Amniotic stem cell (primary cell): ENCODE measurements at places on chromosomes 12 and 14.

DNA sequence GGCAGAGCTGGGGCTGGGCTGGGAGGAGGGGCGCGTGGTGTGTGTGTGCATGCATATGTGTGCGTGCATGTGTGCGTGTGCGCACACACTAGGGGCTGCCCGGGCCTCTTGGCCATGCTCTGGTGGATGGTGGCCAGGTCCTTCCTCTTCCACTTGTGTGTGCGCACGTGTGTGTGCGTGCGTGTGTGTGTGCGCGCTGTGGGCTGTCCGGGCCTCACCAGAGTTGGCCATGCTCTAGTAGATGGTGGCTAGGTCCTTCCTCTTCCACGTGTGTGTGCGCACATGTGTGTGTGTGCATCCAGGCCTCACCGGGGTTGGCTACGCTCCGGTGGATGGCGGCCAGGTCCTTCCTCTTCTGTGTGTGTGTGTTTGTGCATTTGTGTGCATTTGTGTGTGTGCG, 24.7 kb downstream of the FOXN4 start:
- no peak for DNase-seq

DNA sequence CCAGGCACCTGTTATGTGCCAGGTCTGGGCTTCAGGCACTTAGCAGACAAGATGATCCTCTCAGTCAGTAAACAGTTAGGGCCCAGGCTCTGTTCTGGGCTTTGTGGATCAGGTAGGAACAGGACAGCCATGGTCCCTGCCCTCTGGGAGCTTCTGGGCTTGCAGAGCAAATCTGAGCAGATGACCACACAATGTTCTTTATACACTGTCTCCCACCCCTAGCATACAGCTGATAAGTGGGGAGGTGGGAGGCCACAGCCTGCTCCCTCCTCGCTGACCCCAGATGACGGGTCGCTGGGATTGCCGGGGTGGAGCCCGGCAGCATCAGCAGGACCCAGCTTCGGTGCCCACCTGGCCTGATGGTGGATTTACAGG, 53.1 kb upstream of the RIN3 start:
- no peak for DNase-seq

GRCh38 chr12:111247083-111247783, 121.7 kb downstream of the PHETA1 start:
- no peak for DNase-seq

GRCh38 chr12:5745251-5745888, 199.7 kb downstream of the ANO2 start:
- peak; percentile 15 for DNase-seq

DNA sequence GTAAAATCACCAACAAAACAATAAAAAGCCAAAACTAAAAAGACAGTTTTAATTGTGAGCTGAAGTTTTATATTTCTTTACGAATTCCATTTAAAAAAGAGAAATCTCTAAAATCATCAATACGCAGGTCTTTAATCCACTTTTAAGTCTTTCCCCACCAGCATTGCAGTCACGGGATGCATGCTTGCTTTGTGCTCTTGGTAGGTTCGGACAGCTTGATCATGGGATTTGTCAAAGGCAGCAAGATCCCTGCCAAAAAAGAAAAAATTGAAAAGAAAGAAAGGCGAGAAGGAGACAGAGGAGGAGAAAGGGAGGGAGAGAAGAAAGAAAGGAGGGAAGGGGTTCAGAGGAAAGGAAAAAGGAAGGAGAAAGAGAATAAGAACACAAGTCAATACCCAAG, 4.7 kb upstream of the HAL start:
- DNase-seq = no peak

GRCh38 chr12:102372087-102372486, 108.3 kb downstream of the IGF1 start:
- DNase-seq = no peak

GRCh38 chr12:109029411-109029810, 8.5 kb upstream of the SVOP start:
- DNase-seq = no peak

GRCh38 chr14:67360470-67361206, 510 bp downstream of the EIF2S1 start:
- DNase-seq = peak; percentile 80

GRCh38 chr12:124779161-124780141, 84.2 kb downstream of the SCARB1 start:
- no peak for DNase-seq

DNA sequence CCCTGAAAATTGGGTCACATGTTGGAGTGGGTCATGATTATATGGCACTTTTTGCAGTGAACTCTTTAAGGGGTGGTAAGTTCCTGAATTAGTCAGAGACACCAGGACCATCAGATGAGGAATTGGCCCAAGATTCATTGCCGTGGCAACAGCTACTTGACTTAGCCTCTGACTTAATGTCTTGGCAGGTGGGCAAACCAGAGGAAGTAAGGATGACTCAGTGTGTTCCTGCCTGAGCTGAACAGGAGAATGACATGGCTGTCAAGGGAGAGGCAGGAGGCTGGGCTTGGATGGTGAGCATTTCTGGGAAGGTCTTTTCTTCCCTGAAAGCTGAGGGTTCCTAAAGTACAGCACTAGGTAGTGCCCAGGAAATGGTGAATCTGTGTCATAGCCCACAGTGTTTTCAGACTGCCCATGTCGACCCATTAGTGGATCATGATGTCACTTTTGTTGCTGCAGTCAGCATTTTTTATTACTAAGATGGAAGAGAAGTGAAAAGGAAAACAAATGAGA, 170.1 kb upstream of the PWP1 start:
- DNase-seq = peak; percentile 57

GRCh38 chr12:1925684-1926006, 7.2 kb upstream of the CACNA2D4 start:
- DNase-seq = no peak

DNA sequence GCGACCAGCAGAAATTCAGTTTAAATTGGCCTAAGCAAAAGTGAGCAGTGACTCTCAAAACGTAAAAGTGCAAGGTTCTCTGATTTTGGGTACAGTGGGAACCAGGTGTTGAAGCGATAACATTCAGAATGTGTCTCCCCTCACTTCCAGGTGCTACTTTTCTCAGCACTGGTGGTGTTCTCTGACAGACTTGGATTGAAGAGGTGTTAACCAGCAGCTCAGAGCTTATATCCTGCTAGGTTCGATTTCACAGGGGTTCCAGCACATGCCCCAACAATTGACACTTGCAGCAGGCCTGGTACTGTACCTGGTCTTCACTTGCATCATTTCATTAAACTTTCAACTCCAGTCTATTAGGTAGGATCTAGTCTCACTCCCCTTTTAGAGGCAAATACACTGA, 680.2 kb downstream of the VRK1 start:
- no peak for DNase-seq

DNA sequence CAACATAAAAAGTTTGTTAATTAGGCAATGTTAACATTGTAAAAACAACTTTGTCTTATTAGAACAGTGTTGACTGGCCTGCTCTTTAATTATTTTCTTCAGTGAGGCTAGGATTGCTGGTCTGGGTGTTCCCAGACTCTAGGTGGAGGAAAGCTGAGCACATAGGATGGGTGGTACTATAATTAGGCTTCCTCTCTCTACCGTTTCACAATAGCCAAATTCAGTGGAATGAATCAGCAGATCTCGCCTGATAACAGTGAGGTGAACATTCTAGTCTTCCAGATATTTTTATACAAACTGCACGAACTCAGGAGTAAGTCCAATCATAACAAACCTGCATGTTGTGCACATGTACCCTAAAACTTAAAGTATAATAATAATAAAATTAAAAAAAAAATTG, 11.9 kb downstream of the PTGDR start:
- DNase-seq = no peak

DNA sequence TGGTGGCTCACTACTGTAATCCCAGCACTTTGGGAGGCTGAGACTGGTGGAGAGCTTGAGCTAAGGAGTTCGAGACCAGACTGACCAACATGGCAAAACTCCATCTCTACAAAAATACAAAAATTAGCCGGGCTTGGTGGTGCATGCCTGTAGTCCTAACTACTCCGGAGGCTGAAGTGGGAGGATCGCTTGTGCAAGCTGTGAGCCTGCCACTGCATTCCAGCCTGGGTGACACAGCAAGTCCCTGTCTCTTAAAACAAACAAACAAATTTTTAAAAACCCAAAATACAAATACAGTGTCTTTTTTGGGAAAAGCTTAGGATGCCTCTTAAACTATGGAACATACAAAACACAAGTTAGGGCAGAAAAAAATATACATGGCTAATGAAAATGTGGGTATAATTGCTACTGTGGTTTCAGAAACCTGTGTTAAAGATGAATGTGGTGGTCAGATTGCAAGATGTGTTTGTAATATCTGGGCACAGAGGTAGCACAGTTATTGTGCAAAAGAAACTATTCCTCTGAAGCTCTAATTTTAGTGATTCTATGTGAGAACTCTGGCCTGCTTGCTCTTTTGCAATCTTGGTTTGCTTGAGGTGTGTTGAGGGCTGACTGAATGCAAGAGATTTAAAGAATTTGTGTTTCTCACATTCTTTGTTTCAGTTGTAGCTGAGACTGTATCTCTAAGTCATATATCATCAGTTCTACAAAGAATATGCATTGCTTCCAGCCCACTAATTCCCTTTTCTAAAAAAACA, 3.9 kb upstream of the HSPA2 start:
- DNase-seq = no peak

DNA sequence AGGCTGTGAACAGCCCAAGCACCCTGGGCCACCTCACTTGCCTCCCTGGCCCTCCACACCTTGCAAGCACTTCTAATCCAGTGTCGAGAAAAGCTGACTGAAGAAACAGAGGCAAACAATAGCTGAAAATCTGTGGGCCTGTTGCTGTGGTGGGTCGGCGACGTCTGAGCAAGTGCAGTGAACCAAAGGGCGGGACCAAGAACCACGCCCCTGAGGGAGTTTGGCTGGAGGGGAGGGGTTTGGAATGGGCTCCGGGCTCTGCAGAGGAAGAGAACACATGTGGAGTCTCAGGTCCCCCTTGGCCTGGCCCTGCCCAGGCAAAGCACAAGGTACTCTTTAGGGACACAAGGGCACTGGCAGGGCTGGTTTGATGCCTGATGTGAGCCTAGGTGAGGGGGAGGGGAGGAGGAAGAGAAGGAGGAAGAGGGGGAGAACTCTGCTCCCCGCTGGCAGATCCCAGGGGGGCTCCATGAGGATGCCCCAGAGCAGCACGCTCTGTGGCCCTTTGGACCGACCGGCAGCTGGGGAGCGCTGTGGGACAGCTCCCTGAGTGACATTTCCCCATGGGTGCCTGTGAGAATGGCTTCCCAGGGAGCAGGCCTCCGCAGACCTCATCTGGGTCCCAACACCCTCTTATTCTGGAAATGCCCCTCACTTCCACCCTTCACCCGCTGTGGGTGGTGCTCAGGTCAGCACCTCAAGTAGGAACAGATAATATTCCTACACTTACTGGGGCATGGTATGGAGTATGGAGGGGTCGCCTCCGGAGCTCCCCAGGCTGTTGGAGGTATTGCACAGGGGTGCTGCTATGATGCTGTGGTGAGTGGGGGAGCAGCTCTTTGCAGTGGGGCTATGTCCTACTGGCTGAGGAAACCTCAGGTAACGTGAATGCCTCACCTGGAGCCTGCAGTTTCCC, 85.5 kb downstream of the CPSF2 start:
- DNase-seq = no peak

GRCh38 chr12:80364056-80364455, 80.0 kb upstream of the PTPRQ start:
- DNase-seq = no peak

DNA sequence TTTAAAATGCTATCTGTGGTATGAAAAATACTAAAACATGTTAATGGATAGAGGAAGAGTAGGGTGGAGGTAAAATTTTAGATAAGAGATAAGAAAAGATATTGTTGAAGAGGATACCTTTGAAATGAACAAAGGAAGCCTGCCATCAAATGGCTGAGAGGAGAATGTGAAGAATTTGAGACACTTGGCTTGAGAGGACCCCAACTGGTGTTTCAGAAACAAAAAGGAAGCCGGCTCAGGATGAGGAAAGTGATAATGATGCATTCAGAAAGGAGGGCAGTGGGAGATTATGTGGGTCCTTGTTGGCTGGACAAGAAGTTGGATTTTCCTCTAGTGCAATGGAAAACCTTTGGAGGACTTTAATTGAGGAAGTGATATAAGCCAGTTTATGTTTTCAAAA, 264.4 kb downstream of the DUSP6 start:
- no peak for DNase-seq

- no peak for DNase-seq
These were observed 191.0 kb downstream of the ERC1 start for GRCh38 chr12:1182069-1182468.

DNA sequence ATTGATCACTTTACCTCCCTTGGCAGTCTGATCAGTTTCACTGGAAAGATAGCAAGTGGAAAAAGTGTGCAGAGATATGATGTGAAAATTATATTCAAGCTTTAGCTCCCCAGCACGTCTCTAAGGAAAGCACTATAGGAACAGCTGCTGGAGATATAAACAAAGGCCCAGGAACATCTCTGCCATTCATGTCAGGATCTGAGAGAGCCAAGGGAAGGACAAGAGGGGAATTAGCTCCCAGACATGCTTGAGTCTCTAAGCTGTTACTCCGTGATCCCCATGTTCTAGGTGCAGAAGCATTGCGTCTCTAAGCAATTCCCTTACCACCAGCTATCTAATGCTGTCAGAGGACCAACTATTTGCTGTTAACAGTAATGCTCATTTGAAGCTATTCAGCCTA, 700.2 kb downstream of the DIO2 start:
- no peak for DNase-seq

DNA sequence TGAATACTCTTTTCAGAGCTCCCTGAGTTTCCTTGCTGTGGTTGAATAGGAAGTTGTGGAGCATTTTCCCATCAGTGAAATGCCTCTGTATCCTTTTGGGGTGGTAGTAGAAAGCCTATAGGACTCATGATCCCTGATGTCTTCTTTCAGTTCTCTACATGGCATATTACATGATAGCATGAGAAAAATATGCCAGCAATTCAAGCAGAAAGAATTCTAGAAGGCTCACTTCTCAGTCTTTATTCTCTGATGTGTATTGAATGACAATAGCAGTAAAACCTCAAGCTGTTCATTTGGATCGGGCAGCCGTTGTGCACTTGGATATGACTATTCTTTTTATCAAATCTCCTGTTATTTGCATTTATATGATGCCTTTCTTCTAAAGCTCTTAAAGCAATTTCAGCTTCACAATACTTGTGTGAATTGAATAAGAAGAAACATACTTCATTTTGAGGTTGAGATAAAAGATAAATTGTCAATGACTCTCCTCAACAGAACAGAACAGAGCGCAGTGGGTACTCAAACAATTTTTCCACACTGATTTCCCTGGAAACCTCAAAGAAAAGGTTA, 251.5 kb upstream of the FBXO33 start:
- DNase-seq = no peak
